ENCODE measurements at places on chromosomes 7 and 10.

- no peak for DNase-seq
Measured at GRCh38 chr10:17379151-17379690, 75.2 kb downstream of the ST8SIA6 start.

DNA sequence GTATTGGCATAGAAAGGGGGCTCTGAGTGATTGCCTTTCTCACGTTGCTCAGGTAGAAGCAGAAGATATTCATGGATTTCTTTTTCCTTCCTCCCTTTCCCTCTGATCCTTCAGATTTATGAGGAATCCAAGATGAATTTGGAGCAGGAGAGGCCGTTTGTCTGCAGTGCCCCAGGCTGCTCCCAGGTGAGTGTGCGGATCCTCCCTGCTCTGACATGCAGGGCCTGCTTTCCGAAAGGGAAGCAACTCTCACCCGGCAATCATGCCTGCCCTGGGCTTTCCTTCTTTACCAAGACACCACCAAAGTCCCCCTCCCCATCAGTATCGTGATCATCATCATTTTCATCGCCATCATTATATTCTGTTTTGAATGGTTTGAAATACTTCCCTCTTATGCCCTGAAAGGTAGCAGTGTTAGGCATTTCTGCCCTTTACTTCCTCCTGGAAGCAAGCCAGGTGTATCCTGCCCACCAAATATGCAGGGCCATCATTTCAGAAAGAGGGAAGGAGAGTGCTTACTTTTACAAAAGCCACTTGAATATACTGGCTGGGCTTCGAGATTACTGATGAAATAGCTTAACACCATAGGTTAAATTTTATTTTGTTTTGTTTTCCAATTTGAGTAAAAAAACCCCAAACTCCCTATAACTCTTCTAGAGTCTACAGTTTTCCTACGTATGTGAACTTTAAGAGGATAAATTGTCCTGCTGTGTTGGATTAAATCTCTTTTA lies 75.9 kb downstream of the CREB5 start:
- DNase-seq = no peak

GRCh38 chr10:18797286-18797685 lies 138.1 kb downstream of the ARL5B start:
- DNase-seq = no peak

DNA sequence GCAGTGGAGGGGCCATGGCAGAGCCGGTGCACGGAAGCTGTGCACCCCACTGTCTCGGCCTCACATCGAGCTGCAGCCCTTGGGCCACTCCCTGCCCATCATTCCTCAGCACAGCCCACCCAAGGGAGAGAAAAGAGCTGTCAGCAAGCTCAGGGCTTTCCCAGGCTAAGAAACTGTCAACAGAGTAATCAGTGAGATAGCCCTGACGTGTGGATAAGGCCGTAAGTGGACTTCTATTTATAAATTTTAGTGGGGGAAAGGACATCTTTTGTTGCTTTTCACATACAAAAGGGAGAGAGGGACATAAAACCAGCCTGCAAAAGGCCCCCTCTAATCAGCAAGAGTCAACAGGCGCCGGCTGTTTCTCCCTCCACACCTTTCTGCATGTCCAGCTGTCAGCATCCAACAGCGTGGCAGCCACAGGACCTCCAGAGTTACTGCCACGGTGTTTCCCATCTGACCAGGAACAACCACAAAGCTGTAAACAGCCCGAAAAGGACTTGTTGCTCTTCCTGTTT lies 56.8 kb upstream of the DDC start:
- DNase-seq = no peak

DNA sequence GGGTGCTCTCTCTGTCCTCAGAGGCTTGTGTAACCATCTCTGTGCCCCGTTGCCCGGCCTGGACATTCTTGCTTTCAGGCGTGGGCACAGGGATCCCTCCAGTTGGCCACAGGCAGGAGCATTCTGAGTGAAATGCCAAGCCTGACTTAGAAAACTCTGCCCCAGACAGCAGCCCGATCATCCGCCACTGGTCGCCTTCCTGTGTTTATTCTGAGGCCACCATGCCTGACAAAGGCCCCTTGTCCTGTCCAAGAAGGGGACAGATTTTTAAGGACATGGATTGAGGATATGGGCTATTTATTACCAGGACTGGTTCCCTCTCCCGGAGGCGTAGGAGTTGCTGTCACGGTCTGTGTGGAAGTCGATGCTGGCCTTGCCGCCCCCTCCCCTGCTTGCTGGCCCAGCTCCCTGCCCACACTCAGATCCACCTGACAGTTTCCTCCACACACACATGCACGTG lies 54.3 kb downstream of the SPOCK2 start:
- DNase-seq = no peak

- no peak for DNase-seq
Measured at GRCh38 chr10:78475437-78475836, 441.8 kb downstream of the RPS24 start.

DNA sequence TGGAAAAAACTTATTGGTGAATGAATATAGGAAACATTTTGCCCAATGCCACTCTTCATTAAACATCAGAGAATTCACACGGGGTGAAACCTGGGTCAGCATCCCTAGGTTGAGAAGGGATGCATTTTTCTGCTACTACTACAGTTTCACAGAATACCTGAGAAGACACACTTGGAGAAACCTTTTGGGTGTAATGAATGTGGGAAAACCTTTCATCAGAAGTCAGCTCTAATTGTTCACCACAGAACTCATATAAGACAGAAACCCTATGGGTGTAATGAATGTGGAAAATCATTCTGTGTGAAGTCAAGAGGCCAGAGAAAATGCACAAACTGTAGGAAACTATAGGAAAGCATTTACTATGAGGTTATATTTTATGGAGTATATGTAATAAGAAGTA lies 24.9 kb downstream of the ZNF37A start:
- no peak for DNase-seq

DNA sequence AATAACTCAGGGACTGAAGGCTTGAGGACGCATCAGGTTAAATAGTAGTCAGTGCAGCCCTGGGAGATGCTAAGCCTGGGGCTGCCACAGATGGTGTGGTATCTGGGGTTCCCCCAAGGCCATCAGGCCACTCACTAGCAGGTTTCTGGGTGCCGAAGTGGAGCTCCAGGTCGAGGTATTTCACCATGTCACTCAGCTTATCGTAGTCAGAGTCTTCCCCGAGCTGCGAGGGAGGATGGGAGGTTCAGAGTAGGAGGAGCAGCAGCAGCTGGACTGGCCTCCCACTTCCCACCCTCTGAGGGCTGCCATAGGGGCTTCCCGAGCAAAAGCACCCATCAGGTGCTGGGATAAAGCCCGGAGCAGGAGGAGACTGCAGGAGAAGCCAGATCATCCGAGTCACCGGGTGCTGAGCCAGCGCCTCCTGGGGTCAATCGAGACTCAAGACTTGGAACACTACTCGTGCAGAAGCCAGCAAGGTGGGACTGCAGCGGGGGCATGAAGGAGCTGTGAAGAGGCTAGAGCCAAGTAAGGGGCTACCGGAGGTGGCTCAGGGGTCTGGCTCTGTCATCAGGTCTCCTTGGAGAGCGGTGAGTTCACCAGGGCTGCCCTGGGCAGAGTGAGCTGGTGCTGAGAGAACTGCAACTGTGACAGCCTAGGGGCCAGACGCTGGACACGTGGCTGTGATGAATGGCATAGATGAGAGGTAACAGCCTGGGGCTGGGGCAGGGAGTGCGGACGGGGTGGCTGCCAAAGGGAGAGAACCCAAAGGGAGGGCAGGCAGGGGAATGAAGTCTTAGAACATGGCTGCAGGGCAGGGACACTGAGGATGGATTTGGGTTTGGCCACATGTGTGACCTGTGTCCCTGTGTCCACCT lies 45.3 kb downstream of the GRID2IP start:
- DNase-seq = no peak

GRCh38 chr10:86700851-86701617 lies 32.7 kb downstream of the LDB3 start:
- DNase-seq = no peak

DNA sequence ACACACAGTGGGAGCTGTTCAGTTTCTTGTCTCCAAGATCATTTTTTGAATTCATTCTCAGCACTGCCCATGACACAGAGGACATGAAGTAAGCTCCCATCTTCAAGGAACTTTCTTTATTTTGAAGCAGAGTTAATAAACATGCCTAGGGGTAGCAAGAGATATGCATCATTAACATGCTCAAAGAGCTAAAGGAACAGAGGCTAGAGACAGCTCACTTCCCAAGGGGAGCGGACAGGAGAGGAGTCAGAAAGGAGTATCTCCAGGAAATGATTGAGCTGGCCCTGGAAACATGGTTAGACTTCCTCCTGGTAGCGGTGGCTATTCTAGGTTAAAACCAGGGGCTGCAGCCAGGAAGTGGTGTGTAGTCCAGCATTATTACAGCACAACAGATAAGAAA lies 135.9 kb downstream of the GPAM start:
- no peak for DNase-seq

- DNase-seq = peak; percentile 64
Measured at GRCh38 chr7:80225361-80225760, 90.7 kb downstream of the GNAI1 start.

- no peak for DNase-seq
Measured at GRCh38 chr10:86556933-86557649, 35.5 kb upstream of the WAPL start.

DNA sequence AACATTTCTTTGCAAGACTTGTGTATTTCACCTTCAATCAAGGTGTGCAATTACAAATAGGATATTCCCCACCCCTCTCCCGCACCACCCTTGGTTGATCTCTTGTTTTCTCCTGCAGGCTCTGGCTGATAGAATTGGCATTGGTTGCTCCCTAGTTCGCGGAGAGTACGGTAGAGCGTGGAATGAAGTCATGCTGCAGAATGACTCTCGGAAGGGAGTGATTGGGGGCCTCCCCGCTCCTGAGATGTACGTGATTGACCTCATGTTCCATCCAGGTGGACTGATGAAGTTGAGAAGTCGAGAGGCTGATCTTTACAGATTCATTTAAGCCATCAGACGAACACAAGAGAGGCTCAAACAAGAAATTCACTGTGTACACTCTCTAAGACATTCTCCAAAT lies 58.2 kb upstream of the MSRB2 start:
- no peak for DNase-seq

DNA sequence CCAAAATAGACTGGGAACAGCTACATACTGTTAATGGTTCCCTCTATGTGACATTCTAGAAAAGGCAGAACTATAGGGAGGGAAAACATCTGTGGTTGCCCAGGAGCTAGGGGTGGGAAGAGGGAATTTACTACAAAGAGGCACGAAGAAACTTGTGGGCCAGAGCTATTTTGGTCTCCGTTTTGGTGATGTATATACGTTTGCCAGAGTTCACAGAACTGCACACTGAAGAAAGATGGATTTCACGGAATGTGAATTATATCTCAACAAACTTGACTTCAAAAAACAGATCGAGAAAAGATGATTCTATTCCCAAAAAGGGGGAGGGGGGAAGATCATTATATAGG lies 386 bp upstream of the AS3MT start:
- DNase-seq = no peak

GRCh38 chr7:128422842-128423241 lies 13.1 kb upstream of the IMPDH1 start:
- DNase-seq = no peak

GRCh38 chr10:17548162-17548561 lies 69.0 kb downstream of the HACD1 start:
- DNase-seq = no peak

GRCh38 chr10:114472877-114473253 lies 68.6 kb upstream of the AFAP1L2 start:
- no peak for DNase-seq

DNA sequence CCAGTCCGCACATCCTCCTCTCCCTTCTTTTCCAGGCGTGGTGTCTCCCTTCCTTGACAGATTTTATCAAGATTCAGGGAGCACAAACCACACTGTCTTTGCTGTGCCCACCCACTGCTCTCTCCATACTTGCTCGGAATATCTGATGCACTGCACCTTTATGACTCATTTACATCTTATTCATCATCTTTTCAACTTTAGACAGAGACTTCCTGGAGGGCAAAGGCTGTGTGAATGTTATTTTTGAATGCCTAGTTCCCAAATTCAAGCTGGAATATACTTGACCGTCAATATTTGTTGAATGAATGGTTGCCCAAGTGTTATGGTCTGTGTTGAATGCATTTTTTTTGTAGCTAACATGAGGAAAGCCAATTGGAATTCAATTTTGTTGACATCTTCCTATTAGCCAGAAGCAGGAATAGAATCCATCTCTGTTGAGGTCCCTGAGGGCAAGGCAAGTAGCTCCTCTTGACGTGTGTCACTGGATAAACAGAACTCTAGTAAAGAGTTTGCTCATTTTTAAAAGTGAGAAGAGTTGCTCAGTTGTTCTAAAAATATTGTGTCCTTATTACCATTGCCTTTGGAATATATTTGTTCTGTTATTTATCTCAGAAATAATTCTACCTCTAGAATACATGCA lies 95.0 kb downstream of the KLF6 start:
- DNase-seq = no peak

- no peak for DNase-seq
Measured at GRCh38 chr7:12297283-12298108, 86.4 kb downstream of the TMEM106B start.

- no peak for DNase-seq
Measured at GRCh38 chr10:114477285-114477684, 73.0 kb upstream of the AFAP1L2 start.

DNA sequence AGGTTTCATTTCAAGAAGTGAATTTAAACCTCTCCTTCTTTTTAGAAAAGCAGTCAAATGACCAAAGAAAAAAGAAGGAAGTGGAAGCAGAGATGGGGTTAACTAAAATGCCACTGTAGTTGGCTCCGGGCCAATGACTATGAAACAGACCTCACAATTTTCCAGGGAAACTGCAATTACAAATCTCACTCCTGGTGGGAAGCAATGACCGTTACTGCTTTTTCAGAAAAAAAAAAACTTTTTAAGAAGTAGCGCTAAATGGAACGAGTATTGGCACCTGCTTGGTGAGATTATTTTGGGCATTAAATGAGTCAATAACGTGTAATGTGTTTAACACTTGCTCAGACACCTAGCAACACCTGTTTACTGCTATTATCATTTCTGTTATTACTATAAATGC lies 1.2 kb downstream of the SFRP4 start:
- DNase-seq = no peak

DNA sequence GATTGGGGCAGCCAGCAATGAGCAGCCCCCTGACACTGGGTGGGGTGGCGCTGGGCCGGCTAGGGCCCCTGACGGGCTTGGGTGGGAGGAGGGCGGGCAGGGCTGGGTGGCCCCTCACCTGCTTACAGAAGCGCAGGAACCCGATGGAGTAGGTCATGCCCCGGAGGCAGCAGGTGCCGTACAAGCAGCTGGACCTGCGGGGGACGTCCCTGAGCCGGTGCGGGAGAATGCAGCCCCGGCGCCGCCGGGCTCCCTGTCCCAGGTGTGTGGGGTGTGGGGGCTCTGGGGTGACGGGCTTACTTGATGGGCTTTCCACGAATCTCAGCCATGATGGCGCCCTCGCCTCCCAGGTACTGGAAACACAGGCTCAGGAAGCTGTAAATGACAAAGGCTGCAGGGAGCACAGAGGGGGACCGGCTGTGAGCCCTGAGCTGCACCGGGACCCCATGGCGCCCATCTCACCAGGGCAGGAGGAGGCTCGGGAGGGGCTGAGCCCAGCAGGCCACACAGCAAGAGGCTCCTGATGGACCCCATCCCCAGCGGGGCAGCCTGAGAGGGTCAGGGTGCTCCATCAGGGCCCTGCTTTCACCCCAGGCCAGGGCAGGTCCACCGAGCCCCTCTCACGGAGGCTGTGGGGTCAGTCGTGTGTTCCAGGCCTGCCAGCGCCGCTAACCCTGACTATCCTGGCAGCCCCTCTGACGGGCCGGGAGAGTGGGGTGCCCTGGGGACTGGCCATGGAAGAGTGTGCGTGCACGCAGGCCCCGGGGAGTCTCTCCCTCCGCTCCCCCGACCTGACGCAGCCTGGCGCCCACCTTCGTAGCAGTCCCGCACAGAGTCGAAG lies 5.8 kb downstream of the TMEM184A start:
- DNase-seq = no peak

GRCh38 chr10:64537112-64537511 lies 1015.9 kb downstream of the REEP3 start:
- no peak for DNase-seq

- peak; percentile 2 for DNase-seq
Measured at GRCh38 chr7:45627691-45628456, 53.7 kb downstream of the ADCY1 start.
